ENCODE measurements at places on chromosomes 5 and 9.

DNA sequence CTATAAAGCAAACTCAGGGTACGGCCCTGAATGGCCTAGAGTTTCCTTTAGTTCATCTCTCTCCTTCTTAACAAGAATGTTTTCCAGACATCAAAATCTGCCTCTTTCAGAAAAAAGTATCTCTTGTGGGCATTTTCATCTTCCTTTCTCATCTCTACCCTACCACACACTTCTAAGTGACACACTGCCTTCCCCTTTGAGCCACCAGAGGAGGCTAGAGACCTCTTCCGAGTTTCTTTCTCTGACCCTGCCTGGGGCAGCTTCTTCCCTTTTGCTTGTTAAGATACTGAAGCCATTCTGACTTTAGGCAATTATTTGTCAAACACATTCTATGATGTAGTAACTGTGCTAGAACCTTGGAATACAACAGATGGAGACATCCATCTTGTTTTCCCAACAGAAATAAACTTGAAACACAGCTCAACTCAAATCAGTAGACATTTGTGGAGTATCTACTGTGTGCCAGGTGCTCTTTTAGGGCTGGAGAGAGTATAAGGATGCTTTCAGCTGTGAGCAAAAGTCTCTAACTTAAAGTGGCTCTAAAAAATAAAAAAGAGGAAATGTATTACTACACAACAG is 8.6 kb upstream of the SV2C start:
- DNase-seq, result no peak

GRCh38 chr5:78677777-78678668 is 29.5 kb upstream of the LHFPL2 start:
- no peak for DNase-seq

- peak; percentile 35 for DNase-seq
Measured at GRCh38 chr5:39948867-39949468, 524.2 kb upstream of the DAB2 start.

DNA sequence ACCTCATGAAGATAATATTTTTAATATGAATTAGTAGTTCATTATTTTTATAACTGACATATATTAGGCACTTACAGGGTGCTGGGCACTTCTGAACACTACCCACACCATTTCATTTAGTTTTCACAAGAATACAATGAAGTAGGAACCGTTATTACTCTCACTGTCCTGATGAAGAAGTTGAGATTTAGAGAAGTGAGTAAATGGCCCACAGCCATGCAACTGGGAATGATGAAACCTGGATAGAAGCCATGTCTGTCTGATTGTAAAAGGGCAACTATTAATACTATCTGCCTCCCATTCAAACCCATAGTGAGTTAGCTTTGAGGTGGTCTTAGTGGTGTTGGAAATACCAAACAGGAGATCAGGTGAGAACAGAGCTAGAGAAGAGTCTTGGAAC is 29.6 kb upstream of the OTULINL start:
- DNase-seq, result no peak

- no peak for DNase-seq
Measured at GRCh38 chr5:79840084-79840990, 150.7 kb downstream of the CMYA5 start.

DNA sequence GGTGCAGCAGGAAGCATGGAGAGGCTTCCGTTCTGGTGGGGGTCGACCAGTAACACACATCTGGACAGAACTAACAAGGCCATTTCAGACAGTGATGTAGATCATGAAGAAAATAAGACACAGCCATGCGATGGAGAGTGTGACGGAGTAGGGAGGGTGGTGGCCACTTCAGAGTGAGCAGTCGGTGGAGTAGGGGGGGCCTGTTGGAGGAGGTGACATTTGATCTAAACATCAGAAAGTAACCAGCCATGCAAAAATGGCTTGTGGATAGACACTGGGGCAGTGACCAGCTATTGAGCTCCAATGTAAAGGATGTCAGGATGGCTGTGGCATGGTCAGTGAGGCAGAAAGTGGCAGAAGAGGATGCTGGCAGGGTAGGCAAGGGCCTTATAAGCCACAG is 65.9 kb downstream of the PPARGC1B start:
- DNase-seq, result peak; percentile 33

DNA sequence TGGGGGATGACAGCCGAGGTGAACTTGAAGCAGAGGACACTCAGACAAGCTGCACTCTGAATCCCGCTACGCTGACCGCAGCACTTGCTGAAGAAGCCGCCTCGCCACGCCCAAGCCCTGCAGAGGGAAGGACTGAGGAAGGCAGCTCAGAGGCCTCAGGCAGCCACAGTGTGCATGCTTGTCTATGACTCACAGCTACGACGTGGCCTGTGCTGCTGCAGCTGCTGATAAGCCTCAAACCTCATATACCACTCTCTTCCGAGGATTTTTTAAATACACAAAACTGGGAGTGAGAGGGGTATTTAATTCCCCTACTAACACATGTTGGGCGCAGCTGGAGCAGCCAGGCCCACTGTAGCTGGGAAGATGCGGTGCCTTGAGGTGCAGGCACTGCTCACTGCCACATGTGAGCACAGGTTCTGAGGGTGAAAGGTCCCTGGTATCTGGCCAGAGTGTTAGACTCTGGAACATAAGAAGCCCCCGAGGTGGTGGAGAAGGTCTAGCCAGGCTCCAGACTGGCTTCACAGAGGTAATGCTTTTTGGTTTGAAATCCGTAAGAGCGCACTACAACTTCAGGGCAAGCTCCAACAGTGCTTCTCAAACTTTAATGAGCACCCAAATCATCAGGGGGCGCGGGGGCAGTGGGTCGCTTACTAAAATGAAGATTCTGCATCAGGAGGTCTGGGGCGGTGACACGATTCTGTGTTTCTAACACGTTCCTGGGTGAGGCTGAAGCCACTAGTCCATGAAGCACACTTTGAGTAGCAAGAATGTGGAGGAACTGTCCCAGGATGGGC is 196.8 kb downstream of the AUH start:
- no peak for DNase-seq

- DNase-seq, result no peak
Measured at GRCh38 chr9:135583688-135584011, 22.1 kb downstream of the PAEP start.

DNA sequence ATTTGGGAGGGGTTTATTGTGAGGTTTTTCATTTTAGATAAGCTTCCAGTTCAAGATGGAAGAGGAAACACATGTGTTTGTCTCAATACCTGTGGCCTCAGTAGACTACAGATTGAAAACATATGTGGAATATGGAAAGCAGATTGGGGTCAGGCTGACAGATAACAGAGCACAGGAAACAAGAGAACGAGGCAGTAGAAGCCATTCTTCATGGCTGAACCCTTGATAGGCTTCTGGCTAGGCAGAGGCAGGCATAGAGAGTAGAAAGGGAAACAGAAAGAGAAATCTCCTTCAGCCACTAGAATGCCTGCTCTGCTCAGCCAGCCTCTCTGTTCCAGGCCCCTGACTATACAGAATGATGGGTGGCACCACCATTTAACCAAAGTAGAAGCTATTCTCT is 152.5 kb downstream of the MUSK start:
- DNase-seq, result no peak

DNA sequence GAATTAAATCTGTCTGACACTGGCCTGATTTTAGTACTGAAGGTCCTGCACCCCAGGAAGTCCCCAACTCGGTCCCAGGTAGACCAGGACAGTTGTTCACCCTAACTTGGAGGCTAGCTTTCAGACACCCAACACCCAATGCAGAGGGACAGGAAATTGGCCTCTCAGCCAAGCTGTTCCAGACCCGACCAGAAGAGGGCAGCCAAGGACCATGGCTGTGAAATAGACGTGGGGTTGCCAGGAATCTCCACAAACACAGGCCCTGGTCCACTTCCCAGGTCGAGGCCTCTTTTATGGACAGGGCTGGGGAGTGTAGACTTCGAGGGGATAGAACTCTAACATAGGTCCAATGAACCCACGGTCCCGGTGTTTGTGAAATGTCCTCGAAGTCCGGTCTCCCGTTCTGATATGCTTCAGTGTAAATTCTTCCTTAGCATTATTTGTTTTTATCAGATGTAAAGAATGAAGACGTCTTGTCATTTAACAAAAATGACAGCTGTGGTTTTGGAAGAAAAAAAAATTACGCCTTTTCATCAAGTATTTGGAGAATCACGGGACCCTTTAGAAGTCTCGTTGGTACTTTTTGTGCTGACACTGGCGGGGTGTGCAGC is 260.3 kb upstream of the ADAMTS16 start:
- DNase-seq, result peak; percentile 48

- no peak for DNase-seq
Measured at GRCh38 chr5:149581931-149582768, 852 bp downstream of the ARHGEF37 start.

GRCh38 chr5:43332401-43332800 is 19.2 kb upstream of the HMGCS1 start:
- DNase-seq, result no peak

DNA sequence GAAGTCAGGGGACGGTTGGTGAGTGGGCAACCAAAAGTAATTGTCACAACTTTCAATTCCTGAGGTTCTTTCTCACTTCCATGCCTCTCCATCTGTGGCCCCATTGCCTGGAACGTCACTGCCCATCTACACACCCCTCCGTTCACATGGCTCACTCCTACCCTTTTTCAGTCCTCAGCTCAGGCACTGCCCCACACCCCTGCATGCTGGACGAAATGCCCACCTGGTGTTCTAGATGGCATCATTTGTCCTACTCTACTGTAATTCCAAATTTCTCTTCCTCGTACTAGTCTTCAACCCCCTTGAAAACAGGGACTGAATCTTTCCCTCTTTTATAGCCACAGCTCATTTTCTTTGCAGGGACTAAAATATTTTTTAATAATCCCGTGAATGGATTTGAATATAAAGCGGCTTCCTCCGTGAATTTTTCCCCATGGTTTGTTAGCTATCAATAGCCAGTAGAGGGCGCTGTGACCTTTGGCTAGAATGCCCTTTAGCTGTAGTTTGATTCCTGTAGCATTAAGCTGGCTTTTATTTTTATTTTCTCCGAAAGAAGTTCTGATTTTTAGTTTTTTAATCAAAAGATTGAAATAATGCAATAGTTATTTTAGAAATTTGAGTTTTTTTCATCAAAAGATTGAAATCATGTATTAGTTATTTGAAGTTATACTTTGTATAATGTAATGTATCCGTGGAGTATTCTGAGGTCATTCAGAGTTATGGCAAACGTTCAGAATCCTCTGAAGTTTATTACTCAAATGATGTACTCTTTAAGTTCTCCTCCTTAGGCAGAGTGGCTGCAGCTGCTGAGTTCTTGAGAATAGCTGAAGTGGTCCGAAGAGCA is 232.1 kb downstream of the SH3GL2 start:
- DNase-seq, result peak; percentile 9

DNA sequence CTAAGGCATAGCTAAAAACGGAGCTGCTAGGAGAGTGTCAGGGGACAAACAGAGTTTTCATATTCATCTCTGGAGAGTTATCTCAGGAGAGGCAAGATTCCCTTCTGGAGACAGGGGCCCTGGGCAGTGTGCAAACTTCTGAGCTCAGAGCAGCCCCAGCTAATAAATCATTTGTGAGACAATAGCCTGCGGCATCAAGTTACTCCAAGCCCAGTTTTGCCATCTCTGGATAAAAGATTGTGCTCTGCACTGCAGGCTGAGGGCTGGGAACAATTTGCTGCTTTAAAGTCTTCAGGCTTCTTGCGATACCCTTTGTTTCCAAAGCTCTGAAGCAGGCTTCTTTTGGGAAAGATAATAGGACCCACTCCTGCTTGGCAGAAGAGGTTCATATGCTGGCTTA is 164.3 kb upstream of the BRINP1 start:
- DNase-seq, result no peak

- no peak for DNase-seq
Measured at GRCh38 chr9:6894135-6894534, 136.4 kb downstream of the KDM4C start.

- DNase-seq, result no peak
Measured at GRCh38 chr5:36373527-36374086, 71.9 kb upstream of the RANBP3L start.

DNA sequence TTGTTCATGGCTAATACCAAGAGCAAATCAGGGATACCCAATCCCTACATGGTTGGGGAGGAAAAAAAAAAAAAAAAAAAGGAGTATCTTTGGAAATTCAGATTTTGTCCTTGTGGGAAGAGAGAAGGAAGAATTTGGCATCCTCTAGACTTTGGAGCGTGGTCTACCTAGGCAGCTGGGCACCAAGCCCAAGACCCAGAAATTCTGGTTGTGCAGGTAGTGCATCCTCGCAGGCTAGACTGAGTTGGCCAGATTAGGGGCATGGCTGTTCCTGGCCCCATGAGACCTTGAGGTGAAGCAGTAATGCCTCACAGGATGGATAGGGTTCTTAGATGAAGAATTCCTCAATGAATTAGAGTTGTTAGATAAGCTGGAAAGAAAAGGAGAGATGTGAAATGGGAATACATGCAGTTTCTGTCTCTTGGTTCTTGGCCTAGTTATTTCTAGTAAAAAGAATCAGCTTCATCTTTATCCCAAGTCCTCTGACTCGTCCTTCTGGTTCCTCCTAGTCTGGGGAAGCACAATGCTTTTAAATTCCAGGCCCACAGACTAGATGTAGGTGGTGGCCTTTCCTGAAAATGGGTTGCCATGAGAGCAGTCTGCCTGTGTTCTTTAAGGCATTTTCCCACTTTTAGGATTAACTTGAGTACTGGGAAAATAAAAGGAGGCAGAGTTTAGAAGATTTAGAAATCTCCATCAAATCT is 140.5 kb upstream of the RUSC2 start:
- no peak for DNase-seq

DNA sequence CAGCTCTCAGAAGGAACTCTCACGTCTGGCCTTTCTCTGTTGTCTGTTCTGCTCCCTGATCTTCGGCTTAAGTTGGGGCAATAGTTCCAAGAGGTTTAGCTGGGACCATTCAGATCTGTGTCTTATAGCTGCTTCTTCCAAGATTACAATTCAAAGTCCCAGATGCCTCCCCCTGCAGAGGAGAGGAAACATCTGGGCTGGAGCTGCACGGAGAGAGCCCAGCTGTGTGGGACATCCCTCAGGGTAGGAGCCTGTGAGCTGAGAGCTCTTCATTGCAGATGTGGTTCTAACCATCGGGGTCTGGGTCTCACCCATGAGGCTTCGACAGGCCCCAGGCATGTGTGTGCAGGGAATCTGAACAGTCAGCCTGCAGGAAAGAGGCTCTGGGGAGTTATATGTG is 9.0 kb upstream of the PHF19 start:
- DNase-seq, result no peak

DNA sequence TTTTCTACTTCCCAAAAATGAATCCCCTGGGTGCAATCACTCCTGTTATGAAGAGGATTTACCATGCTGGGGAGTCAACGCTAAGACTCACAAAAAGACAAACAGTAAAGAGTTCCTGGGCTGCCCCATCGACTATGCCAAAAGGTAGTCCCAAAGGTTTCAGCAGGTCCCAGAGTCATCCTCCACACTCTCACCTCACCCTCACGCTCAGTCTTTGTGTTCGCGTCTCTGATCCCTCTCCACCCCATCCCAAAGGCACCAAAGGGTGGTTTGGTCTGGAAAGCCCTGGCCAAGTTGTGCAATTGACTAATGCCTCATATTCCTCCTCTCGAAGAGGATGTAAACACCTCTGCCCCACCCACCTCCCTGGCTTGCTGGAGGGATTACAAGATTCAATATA is 240.2 kb upstream of the NFIL3 start:
- no peak for DNase-seq

- no peak for DNase-seq
Measured at GRCh38 chr5:130642461-130642860, 522.6 kb downstream of the HINT1 start.

Measured in NCI-H187 (cell line).